Urinary bladder (tissue), 4 donors: ENCODE measurements at places on chromosomes 7 and 10. TPM values are rescaled to one million over a fixed set of nuclear protein-coding genes. Genes with fewer than 3 reads are reported as not detected.

DNA sequence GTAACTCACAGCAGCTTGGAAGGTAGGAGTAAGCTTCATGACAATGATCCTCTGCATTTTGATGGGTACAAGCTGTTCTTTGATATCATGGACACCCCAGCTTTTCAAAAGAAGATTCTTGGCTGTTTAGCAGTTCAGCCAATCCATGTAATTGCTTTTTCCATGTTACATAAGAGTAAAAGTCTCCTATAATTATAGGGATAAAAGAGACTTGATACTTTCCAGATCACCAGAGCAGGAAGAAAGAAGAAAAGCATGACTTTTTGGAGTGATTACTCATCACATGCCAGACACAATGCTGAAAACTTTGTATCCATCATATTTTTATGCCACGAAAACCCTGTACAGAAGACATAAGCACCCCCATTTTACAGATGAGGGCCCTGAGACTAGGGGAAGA lies 1049.7 kb downstream of the NRG3 start:
- DNase-seq = no peak

DNA sequence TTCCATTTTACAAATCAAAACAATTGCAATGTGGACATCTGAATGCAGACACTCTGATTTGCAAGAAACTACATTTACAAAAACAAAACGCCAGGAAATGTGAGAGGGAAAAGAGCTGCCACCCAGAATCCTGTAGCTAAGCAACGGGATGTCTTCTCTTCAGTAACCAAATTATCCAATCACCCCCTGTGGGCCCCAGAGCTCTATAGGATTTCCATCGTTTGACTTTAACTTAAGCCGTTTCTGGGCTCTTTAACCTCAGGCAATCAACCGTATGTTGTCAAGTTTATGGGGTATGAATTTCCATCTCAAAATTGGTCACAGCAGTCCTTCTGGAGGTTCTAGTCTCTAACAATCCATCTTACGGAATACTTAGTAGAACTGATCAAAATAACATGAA lies 240.5 kb downstream of the ETV1 start:
- no peak for DNase-seq

DNA sequence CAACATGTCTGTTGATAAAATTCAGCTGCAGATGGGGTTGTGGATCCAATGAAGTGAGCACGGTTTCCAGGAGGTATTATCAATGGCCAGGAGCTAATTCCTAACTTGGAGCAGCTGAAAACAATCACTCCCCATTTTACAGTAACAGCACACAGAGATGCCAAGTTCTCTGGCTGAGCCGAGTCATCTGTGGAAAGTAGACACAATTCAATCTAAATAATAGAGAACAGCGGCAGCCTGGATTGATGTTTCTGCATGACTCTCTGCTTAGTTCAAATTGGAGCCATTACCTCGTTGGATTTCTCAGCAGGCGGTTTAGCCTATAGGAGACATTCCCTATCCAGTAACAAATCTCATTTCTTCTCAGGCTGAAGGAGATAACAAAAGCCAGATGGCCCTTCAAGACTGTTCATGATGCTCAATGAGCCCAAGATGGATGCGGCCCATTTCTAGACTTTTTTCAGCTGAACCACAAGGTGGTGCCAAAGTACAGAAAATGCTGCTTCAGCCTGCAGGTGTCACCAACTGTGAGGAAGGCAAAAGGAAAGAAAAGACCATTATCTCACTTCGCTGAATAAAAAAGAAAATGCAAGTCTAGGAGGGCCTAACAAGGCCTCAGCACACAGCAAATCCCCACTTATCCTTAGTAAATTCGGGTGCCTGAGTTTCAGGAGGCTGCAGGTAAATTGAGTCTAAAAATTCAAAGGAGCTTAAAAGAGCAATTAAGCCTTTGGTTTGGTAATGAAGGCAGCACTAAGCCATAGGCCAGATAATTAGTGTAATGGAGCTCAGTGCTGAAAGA lies 83.7 kb downstream of the SLC16A9 start:
- peak; percentile 83 for DNase-seq

IL6 gene
- polyA plus RNA-seq = 6.9 TPM

DNA sequence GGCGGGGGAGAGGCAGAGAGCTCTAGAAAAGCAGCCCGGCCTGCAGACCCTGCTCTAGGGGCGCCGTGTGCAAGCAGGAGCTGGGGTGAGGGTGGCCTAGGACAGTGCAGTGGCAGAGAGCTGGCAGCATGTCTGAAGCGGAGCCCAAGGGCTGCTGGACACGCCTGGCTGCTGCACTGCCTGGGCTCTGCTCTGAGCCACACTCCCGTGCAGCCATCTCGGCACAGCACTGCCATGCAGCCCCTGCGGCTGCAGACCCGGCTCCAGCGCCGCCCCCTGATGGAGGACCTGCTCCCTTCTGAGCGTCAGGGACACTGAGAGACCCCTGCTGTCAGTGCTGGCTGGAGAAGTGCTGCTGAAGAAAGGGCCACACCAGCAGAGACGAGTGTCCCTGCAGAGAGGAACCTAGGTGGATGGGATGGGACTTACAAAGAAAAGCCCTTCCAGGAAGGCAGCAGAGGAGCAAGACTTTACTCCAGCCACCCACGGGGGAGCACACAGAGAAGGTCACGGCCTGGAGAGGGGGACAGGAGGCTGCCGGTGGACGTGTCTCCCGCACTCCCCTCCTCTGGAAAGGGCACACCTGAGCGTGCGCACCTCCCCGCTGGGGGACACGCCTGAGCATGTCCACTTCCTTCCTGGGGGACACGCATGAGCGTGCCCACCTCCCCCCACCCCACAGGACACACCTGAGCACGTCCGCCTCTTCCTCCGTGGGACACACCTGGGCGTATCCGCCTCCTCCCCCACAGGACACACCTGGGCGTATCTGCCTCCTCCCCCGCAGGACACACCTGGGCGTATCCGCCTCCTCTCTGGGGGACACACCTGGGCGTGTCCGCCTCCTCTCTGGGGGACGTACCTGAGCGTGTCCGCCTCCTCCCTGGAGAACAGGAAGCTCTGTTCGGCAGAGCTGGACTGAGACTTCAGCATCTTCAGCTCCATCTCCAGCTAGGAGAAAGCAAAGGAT lies 252.9 kb downstream of the MAD1L1 start:
- peak; percentile 29 for DNase-seq

- DNase-seq = no peak
These were observed 247.7 kb downstream of the TFEC start for GRCh38 chr7:115782696-115783490.
